IPS DF 6.9 (cell line): ENCODE measurements at places on chromosomes 6 and 20.

- no peak overlapping the region for H3K4me3 ChIP-seq
- H3K27me3 ChIP-seq, result no peaks in the 10 kb centered on the region
- no peak overlapping the region for H3K27ac ChIP-seq
- no peak for DNase-seq
Measured at GRCh38 chr20:58141496-58141895, 87.0 kb downstream of the ANKRD60 start.

DNA sequence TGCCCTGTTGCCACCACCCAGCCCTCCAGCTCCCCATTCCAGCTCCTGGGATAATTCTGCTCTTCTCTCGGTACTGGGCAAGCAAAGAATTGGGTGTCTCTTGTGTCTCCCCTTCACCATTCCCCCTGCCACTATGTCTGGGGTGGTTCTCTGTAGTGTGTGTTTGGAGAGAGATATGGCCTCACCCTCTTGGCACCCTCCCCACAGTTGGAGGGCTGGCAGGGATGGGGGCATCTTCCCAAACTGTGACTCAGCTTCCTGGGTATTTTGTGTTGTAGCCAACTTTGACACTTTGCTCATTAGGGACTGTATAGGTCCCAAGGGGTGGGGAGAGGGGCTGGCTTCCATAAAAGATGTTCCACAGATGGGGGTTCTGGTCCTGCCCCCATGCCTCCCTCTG is 1.7 kb downstream of the TNXB start:
- H3K27me3 ChIP-seq, result 0 out of 2 replicates have a peak, but pooled peaks cover 1% of the 10 kb centered on the region
- DNase-seq, result no peak
- H3K4me1 ChIP-seq, result peaks cover 2% of the 10 kb centered on the region; the same call in 1 of the 2 replicates

- H3K36me3 ChIP-seq, result no peaks in the 10 kb centered on the region
- H3K27me3 ChIP-seq, result no peaks in the 10 kb centered on the region
- H3K4me3 ChIP-seq, result no peak overlapping the region
- H3K27ac ChIP-seq, result no peak overlapping the region
Measured at GRCh38 chr6:71929047-71929446, 42.7 kb downstream of the RIMS1 start.

GRCh38 chr20:32251470-32251869 is 26.0 kb upstream of the KIF3B start:
- no peaks in the 10 kb centered on the region for H3K4me1 ChIP-seq
- H3K36me3 ChIP-seq, result no peaks in the 10 kb centered on the region
- H3K27ac ChIP-seq, result no peak overlapping the region
- no peaks in the 10 kb centered on the region for H3K27me3 ChIP-seq
- DNase-seq, result no peak
- H3K4me3 ChIP-seq, result no peak overlapping the region

GRCh38 chr20:45823949-45824835 is 2.9 kb downstream of the TNNC2 start:
- peak overlapping the region; percentile 3; the same call in 1 of the 2 replicates for H3K4me3 ChIP-seq
- no peaks in the 10 kb centered on the region; the same call in 1 of the 2 replicates for H3K27me3 ChIP-seq
- peaks cover 2% of the 10 kb centered on the region; the same call in 1 of the 2 replicates for H3K4me1 ChIP-seq
- peak; percentile 58 for DNase-seq

DNA sequence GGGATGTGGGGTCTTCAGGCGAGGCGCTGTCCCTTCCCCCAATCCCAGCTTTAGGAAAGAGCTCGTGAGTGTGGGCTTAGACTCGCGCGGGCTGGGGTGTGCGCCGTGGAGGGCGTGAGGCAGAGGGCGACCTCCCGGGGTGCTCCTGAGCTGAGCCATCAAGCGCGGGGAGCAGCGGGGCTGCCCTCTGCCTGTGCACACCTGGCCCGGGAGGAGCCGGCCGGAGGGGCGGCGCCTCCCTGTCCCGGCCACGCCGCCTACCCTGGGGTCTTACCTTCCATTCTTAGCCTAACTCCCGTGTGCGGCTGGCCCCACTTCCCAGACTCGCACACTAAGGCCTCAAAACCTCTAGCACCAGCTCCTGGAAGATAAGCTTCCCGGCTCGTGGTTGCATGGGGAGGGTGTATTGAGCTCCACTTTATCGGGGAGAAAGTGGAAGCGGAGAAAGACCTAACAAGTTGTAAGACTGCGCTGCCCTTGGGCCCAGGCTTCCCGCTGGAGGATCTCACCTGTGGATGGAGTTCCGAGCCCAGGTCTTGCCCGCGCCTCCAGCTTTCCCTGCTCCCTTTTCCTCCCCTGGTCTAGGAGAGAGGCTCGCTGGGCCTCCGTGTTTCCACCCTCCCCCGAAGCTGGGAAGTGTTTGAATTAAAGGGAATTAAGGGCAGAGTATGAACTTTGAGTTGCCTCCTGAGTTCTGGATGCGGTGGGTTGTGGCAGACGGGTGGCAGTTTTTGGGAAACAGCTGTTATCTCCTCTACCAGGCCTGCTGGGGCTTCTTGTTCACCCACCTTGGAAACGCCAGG is 1.2 kb downstream of the DNMT3B start:
- H3K4me1 ChIP-seq, result peaks cover 2% of the 10 kb centered on the region; the same call in 1 of the 2 replicates
- no peaks in the 10 kb centered on the region for H3K27me3 ChIP-seq
- peak overlapping the region; percentile 100 for H3K4me3 ChIP-seq
- H3K36me3 ChIP-seq, result peaks cover 19% of the 10 kb centered on the region

- H3K4me1 ChIP-seq, result peaks cover 1% of the 10 kb centered on the region; the same call in 1 of the 2 replicates
- DNase-seq, result no peak
- H3K27ac ChIP-seq, result no peak overlapping the region
- H3K4me3 ChIP-seq, result no peak overlapping the region
- H3K36me3 ChIP-seq, result peaks cover 7% of the 10 kb centered on the region; the same call in 1 of the 2 replicates
Measured at GRCh38 chr6:139369568-139370282, 4.7 kb downstream of the CITED2 start.

GRCh38 chr6:33208091-33208967 is at the start of gene RING1:
TSS of gene RING1 (plus strand) at chr6:33208500. CDS start at chr6:33208823, 323 bp downstream.
- H3K36me3 ChIP-seq, result peaks cover 5% of the 10 kb centered on the region; the same call in 1 of the 2 replicates
- H3K27ac ChIP-seq, result no peak within 1 kb of the TSS
- peaks cover 23% of the 10 kb centered on the region; the same call in 1 of the 2 replicates for H3K27me3 ChIP-seq

GRCh38 chr6:132286298-132287019 is 114.8 kb downstream of the MOXD1 start:
- DNase-seq, result no peak
- H3K27ac ChIP-seq, result no peak overlapping the region
- peaks cover 1% of the 10 kb centered on the region; the same call in 1 of the 2 replicates for H3K4me1 ChIP-seq
- H3K27me3 ChIP-seq, result no peaks in the 10 kb centered on the region
- H3K4me3 ChIP-seq, result no peak overlapping the region

DNA sequence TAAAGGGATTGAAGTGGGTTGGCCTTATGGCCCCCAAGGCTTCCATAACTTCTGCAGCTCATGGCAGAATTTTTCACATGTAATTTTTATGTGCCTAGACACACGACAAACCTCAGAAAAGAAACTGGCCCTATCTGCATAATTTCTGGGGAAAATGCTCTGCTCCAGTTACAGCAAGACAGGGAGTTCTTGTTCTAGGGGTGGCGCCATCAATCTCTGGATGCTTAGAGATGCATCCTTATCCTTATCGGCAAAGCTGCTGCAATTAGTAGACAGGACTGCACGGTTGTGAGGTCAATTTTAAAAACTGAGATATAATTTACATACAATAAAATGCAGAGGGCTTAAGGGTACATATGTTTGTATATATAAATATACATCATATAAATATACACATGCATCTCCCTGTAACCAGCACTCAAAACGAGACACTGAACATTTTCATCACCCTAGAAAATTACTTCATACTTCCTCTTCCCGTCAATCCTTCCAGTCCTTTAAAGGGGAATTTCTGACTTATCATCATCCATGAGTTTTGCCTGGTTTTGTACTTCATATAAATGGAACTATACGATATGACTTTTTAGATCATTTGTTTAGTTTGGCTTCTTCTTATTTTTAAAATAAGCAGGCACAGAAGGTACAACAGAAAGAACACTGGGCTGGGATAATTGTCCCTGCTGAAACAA is 10.2 kb downstream of the ELMO2 start:
- H3K4me1 ChIP-seq, result 0 out of 2 replicates have a peak, but pooled peaks cover 1% of the 10 kb centered on the region
- H3K27me3 ChIP-seq, result no peaks in the 10 kb centered on the region
- H3K4me3 ChIP-seq, result no peak overlapping the region

GRCh38 chr6:90691823-90692222 is 105.0 kb upstream of the MAP3K7 start:
- no peaks in the 10 kb centered on the region for H3K27me3 ChIP-seq
- H3K36me3 ChIP-seq, result no peaks in the 10 kb centered on the region
- H3K27ac ChIP-seq, result no peak overlapping the region
- DNase-seq, result no peak

DNA sequence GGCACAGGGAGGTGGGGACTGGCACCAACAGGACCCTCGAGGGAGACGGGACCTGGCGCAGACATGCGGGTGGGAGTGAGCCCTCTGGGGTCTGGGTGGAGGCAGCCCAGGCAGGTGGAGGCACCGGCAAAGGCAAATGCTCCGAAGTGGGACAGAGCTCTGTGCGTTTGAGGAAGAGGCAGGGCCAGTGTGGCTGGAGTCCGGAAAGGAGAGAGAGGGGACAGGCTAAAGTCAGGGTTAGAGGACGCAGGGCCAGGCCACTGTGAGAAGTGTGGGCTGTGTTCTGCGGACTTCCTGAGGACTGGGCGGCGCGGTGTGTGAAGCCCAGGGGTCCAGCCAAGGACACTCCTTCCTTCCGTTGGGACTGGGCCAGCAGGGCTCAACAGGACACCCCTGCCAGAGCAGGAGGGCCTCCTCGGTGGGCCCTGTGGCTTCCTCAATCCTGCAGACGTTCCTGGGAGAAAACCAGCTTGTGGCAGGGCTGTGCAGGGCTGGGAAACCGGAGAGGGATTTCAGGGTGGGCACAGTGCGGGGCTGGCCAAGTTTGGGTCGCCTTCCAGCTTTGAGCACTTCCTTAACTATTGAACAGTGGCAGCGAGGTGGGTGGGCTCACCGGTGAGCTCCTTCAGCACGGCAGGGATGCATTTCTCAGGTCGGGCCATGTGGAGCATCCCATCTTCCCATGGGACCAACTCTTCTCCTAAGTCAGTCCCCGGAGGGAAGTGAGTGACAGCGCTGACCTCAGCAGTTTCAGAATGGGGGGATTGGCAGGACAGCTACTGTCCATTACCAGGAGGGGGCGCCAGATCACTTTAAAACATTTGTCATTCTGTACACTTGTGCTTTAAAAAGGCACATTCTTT is 22.5 kb downstream of the MOCS3 start:
- no peaks in the 10 kb centered on the region for H3K36me3 ChIP-seq
- no peak overlapping the region for H3K27ac ChIP-seq
- H3K27me3 ChIP-seq, result no peaks in the 10 kb centered on the region
- H3K4me3 ChIP-seq, result no peak overlapping the region
- no peaks in the 10 kb centered on the region for H3K4me1 ChIP-seq

DNA sequence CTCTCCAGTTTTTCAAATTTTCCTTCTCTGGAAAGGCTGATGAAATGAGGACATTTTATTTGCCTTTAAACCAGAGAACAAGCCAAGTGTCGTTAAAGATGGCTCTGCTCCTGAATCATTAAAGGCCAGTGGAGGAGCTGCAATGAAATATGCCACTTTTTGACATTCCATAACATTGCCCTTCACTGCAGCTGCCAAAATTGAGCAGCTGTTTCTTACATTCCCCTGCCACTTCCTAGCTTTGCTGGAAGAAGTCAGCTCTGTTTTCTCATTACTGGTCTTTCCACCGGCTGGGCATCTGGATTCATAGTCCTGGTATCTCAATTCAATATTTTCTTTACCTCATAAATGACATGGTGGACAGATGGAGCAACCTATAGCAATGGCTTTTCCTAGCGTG is 45.5 kb upstream of the NRN1 start:
- H3K4me1 ChIP-seq, result no peaks in the 10 kb centered on the region
- H3K27ac ChIP-seq, result no peak overlapping the region
- H3K27me3 ChIP-seq, result no peaks in the 10 kb centered on the region
- no peak for DNase-seq

- H3K4me1 ChIP-seq, result peaks cover 2% of the 10 kb centered on the region; the same call in 1 of the 2 replicates
- no peak overlapping the region for H3K4me3 ChIP-seq
- H3K27ac ChIP-seq, result no peak overlapping the region
- H3K36me3 ChIP-seq, result no peaks in the 10 kb centered on the region
Measured at GRCh38 chr6:13354331-13355042, 26.1 kb upstream of the TBC1D7 start.

DNA sequence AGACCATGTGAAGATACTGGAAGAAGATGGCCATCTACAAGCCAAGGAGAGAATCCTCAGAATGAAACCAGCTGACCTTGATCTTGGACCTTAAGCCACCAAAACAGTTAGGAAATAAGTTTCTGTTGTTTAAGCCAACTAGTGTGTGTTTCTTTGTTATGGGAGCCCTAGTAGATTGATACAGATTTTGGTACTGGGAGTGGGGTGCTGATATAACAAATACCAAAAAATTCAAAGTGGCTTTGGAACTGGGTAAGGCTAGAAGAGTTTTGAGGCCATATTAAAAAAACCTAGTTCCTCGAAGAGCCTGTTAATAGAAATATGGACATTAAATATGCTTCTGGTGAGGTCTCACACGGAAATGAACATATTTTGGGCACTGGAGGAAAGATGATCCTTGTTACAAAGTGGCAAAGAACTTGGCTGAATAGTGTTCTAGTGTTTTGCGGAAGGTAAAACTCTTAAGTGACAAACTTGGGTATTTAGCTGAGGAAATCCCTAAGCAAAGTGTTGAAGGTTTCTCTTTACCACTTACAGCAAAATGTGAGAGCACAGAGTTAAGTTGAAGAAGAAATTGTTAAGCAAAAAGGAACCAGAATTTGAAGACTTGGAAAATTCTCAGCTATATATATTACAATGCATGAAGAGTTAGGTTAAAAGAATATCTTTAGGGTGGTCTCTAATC is 55.1 kb upstream of the CD83 start:
- no peak overlapping the region for H3K4me3 ChIP-seq
- no peak for DNase-seq
- no peak overlapping the region for H3K27ac ChIP-seq

DNA sequence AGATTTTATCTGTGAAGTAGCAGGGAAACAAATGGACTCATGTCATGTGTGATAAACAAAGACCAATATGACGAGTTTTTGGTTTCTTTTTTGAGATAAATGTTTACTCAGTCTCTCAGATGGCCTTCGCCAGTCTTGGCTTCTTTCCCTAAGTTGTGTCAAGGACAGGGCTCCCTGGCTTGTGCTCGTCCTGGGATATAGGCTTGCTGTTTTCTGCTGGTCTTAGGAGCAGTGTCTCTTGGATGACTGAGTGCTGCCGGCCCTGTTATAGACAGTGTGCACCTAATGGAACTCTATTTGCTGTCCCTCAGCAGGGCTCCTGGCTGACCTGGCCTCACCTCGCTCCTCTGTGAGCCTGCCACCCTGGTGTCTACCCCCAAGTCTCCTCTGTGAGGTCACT is 324.1 kb upstream of the SYNCRIP start:
- no peak for DNase-seq
- no peak overlapping the region for H3K27ac ChIP-seq
- H3K4me1 ChIP-seq, result no peaks in the 10 kb centered on the region
